Esophagus mucosa (tissue), 1 donor: ENCODE measurements at places on chromosomes 2 and 18.
A peak's percentile ranks its signal among the peaks of the same experiment; 100 is the strongest.

- no peak for ATAC-seq
Measured at GRCh38 chr2:205633994-205634393, 48.3 kb upstream of the NRP2 start.

GRCh38 chr18:78082816-78083215 is 833.2 kb downstream of the GALR1 start:
- no peak for ATAC-seq

DNA sequence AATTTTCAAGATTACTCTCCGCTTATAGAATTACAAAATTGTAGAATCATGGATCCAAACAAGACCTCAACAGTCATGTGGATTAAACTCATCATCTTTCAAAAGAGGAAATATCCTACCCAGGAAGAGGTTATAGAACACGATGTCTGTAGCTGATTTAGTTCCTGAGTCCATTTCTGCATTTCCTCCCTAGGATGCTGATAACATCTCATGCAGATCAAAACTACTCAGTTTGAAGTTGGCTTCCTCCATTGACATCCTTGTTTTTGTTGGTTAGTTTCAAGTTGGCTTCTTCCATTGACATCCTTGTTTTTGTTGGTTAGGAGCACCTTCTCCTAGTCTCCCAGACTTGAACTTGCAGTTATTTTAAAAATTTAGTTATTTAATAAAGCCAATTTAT is 147.5 kb downstream of the PARD3B start:
- no peak for ATAC-seq

GRCh38 chr18:62187543-62188510 is 772 bp downstream of the RELCH start:
- ATAC-seq: peak; percentile 12

DNA sequence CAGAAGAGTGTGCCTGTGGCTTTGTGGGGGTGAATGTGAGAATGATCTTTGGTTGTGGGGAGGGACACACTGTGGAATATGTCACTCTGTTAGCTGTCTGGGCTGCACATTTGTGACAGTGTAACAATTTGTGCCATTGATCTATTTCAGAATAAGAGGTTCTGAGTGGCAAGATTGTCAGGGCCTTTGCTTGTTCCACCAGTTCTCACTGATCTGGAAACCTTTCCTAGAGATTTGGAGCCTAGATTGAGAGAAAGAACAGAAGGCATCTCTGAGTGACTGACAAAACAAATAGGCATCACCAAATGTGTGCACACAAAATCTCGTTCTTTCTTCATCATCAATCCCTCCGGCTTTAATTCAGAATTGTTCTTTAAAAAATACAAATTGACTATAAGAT is 153.6 kb downstream of the KLHL29 start:
- ATAC-seq: no peak

DNA sequence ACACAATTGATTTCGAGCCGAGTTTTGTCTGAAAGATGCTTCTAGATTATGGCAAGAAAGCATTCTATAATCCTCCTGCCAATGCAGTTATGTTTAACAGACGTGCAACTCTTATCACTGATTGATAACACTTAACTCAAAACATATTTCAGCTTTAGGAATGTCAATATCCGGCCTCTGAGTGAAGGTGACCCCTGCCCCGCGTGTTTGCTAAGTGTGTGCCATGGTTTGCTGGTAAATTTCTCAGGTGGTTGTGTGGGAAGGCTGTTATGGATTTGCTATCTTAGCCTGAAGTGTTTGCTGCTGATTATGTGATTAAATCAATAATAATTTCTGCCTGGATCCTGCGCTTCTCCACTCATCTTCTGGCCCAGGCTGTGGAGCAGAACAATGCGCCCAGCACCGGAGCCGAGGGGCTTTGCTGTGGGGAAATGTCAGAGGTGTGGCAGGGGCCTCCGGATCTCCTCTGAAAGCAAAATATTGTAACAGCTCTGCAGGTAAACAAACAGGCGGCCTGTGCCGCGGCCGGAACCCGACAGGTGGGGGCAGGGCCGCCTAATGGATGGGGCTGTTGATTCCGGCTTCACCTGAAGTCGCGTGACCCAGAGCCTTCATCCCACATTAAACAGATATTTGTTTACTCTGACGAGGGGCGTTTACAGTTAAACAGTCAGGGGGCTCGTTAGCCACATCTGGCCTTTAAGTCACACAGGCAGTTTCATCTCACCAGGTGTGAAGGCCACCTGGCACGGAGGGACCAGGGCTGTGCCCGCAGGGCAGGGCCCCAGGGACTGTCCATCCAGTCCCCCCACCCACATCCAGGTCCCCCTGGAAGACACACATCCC is 210.7 kb upstream of the SALL3 start:
- no peak for ATAC-seq

DNA sequence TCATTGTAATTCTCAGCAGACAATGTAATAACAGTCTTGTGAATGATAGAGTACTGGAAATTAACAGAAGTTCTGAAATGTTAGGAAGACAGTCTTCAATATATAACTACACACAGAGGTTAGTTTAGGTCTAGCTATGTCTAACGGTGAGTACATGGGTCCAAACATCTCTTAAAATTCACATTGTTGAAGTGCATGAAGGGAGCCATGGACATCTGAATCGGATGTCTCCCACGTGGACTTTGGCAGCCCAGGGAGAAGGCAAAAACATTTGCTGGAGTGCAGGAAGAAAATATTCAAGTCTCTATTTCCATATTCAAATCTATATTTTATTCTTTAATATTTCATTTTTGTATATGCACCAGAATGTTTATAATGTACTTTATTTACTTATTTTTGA is 34.8 kb downstream of the CACNB4 start:
- no peak for ATAC-seq

GRCh38 chr2:84022810-84023431 is 436.2 kb downstream of the SUCLG1 start:
- ATAC-seq: no peak

GRCh38 chr2:112021781-112022231 is 33.3 kb upstream of the TMEM87B start:
- ATAC-seq: no peak
